ENCODE measurements at places on chromosomes 2 and 18. TPM values are rescaled to one million over a fixed set of nuclear protein-coding genes. Genes with fewer than 3 reads are reported as not detected.

BMPR2 gene
- 41.7 TPM for total RNA-seq

CDH7 gene
- total RNA-seq, result under 0.01 TPM

XDH gene
- not detected for total RNA-seq

PRR30 gene
- not detected for total RNA-seq

SGPP2 gene
- not detected for total RNA-seq

CSRNP3 gene
- total RNA-seq, result 0.44 TPM

SERPINB12 gene
- not detected for total RNA-seq

GKN2 gene
- not detected for total RNA-seq

DNA sequence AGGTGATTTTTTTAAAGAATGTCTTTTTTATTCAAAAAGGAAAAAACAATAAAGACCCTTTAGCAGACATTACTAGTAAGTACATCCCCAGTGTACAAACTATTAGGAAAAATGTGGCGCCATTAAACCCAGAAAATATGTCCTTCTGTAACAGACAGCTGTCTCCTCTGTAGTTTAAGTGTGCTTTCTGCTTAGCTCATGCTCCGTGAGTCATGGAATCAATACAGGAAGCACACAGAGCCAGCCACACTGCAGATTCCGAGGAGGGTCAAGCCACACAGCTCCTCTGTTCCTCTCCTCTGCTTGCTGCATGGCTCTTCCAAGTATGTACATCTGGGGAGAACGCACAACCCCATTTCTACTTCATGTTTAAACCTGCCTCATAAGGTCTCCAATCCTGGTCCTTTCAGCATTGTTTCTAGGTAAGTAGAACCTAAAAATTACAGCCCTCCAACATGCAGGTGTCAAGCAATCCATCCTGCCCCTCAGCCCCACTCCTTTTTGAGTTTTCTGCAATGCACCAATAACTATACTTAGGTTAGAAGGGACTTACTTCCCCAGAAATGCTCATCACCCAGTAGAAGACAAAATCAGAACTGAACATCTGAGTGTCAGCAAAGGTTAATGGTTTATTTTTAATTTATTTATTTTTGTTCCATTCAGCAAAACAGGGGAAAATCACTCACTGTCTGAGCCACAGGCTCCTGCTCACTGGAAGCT is 37.5 kb downstream of the ACVR1 start:
- peak; percentile 78 for DNase-seq

- peak; percentile 73 for DNase-seq
These were observed 3.5 kb upstream of the SLC9A2 start for GRCh38 chr2:102615620-102616436.

DNA sequence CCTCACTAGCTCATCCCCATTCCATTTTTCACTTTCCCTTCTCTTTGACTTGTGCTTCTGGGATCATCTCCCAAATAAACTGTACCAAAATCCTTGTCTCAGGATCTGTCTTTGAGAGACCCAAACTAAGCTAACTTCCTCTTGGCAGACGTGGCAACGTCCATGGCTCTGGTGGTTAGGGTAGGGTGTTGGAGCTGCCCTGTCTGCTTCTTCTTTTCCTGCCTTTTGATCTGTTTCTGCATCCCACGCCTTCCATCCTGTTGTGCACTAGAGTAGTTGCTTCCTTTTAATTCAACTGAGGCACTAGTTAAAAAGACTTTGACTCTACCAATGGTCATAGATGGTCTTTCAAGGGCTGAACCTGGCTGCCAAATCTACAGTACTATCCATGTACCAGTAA is 5.5 kb upstream of the MAP4K4 start:
- no peak for DNase-seq

- DNase-seq, result no peak
These were observed 146.2 kb upstream of the LYPD1 start for GRCh38 chr2:132816234-132816633.

GRCh38 chr2:161250864-161251436 is 57.3 kb upstream of the PSMD14 start:
- peak; percentile 66 for DNase-seq

- peak; percentile 72 for DNase-seq
These were observed 8.1 kb downstream of the NBEAL1 start for GRCh38 chr2:203022751-203023150.

DNA sequence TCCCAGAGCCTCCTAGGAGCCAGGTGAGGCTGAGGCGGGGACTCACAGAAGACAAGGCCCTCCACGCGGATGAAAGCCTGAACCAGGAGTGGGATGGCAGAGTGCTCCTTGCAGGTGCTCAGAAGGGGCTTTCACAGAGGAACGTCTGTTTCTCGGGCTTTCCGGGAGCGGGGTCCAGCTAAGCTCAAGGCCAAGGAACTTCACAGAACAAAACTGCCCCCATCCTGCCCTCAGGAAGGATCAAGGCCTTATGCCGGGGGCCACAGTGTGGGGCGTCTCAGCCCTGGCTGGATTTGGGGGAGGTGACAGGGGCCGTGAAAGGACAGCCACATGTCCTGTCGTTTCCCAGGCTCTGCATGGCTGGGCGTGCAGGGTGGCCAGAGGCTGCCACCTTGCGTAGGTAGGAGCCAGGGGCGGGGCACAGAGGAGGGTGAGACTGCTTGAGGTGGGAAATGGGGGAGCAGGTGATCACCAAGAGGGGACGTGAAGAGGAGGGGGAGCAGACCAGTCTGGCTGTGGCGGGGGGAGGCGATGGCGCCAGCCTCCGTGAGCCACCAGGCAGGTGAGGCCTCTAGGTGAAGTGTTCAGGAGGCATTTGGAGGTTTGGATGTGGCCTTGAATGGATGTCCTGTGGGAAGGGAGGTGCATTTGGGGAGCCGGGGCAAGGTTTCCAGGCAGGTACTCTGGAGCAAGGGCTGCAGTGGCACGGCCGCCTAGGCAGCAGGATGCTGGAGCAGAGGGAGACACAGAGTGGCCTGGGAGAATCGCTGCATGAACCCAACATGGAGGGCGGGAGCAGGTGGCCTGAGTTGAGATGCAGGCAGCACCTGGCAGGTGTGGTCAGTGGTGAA is 79.1 kb downstream of the TWIST2 start:
- no peak for DNase-seq

GRCh38 chr2:214050731-214051130 is 360.1 kb upstream of the VWC2L start:
- DNase-seq, result no peak

DNA sequence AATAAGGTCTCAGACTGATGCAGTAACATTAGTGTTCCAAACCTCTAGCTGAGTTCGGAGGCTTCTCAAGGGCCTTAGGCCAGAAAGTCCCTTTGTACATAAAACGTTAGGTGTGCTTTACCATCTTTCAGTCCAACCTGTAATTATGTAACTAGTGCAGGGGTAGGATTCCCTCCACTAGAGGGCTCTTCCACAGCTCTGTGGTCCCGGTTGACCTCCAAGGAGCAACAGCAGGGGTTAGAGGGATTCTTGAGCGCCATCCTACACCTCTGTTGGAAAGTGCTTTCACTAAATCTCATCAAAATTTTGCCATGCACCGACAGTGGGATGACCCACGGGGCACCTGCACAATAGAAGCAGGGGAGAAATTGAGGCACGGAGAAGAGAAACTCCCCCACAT is 155.8 kb upstream of the LRP1B start:
- peak; percentile 6 for DNase-seq

- DNase-seq, result no peak
These were observed 56.3 kb upstream of the CHAC2 start for GRCh38 chr2:53711271-53711780.

DNA sequence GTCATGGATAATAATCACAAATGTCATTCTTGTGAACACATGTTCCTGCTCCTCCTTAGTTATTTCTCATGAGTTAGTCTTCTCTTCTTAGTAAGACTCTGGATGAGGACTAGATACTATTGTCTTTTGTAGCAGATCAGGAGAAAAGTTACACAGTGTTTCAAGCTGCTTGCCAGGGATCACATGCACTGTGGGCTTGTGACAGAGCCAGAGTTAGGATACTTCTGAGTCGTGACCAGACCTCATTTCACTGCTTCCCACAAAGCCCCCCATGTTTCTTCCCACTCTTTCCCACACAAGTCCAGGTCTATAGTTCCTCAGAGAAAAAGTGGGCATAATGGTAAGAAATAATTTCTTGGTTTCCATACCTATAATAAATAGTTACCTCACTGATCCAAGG is 80.2 kb upstream of the LRATD1 start:
- DNase-seq, result no peak

GRCh38 chr2:43318791-43319190 is 92.4 kb upstream of the ZFP36L2 start:
- peak; percentile 69 for DNase-seq

GRCh38 chr18:48342581-48342980 is 66.6 kb downstream of the ZBTB7C start:
- no peak for DNase-seq

- no peak for DNase-seq
These were observed 34.3 kb downstream of the ASB1 start for GRCh38 chr2:238461051-238461450.

DNA sequence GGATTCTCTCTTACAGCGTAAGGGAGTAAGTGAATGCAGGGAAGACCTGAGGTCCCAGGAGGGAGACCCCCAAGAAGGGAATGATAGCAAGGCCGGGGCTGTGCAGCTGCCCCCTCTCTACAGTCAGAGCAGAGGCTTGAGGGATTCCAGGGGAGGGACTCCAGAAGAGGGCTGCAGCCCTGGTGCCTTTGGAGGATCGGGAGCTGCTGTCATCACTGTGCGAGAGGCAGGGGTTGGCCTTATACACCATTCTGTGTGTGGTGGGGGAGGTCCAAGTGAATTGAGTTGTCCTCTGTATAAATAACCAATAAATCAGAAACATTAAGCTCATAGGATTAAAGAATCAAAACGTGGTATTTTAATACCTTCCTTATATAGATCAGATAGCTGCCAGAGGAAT is 114.9 kb downstream of the GLI2 start:
- DNase-seq, result no peak

GRCh38 chr18:48994926-48995835 is 44.4 kb upstream of the SMAD7 start:
- no peak for DNase-seq

- no peak for DNase-seq
These were observed 216.1 kb upstream of the THUMPD2 start for GRCh38 chr2:39995005-39995737.

DNA sequence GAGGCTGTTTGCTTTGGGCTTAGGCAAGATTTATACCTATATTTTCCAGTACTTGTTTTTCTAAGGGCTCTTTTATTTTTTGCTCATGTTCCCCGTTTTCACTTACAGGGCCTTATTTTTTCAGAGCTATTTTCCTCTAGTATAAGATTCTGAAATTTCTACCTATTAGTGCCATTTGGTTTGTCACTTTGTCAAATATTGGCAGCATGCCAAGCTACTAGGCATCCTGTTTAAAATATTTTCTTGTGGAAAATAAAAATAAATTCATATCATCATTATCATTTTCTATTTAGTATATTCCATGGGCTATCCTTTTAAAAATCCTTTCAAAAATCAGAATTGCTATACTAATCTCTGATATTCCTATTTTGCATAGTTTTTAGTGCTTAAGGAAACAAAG is 64.8 kb upstream of the CHST9 start:
- no peak for DNase-seq

DNA sequence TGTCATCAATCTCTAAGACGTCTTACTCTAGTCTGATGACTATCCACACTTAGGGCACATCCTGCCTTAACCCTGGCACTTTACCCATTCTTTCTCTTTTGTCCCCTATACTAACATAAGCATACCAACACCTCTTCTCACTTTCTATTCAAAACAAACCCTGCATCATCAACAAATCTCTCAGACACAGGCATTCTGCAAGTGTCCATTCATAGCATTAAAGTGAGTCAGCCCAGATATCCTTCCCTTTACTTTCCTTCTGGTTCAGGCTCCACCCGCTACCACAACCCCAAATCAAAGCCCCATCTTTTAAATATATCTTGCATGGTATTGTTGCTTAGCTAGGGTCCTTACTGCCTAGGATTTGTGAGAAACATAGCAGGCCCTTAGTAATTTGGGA is 3.8 kb downstream of the GRB14 start:
- no peak for DNase-seq

DNA sequence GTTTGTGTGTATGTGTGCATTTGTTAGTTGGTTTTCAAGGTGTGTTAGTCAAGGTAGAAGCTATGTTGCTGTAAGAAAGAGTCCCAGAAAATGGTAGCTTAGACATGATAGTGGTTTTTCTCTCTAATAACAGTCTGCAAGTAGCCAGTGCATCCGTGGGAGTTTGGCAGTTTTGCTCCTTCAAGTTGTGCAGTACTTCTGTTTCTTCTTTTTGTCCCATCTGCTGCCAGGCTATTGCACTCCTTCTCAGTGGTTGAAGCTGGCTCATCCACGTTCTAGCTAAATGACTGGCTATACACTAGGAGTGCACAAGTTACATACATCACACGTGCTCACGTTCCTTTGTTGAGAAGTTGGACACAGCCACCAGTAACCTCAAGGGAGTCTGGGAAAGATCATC is 134.7 kb downstream of the ASXL3 start:
- DNase-seq, result no peak

DNA sequence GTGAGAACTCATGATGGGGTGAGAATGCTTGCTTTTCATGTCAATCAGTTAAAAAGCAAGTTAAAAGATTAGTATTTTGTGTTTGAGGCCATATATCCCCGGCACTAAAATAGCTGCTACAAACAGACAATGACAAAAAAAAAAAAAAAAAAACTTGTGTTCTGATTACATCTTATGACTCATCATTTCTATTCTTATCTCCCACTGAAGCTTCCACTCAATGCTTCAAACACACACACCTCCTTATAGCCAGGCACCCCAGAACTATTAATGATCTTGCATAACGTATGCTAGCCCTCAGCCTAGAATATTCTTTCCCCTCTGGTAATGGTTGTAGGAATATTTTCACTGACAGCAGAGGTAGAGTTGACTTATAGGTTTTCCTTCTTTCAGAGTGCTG is 778.3 kb downstream of the TRIB2 start:
- DNase-seq, result no peak

- no peak for DNase-seq
These were observed 367.0 kb downstream of the RND3 start for GRCh38 chr2:150120326-150120955.

DNA sequence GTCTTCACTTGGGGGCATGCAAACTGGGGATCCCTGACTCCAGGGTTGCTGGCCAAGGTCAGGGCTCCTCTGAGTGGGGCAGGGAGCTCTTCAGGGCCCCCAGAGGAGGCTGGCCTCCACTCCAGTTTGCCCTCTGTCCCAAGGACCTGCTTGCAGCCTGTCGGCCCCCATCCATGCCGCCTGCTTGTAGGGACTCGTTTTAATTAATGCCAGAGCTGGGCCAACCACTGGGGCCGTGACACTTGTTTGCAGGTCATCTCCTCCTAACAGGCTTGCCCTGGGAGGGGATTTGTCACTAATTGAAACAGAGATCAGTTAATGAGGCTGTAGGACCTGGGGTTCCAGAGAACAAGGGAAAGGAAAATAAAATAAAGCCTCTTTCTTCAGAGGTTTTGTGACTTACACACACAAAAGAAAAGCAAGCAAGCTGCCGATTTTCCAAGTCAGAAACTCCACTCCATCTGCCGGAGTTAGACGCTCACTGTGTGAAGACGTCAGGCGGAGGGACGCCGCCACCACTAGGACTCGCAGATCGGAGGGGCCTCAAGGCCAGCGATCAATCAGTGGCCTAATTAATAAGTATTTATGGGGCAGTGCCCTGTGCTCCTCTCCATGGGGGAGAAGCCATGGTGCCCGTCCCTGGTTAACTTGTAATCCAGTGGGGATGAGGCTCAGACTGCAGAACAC is 75.9 kb downstream of the SFXN5 start:
- no peak for DNase-seq

Data from lung microvascular endothelial cell (primary cell).